ENCODE measurements at places on chromosomes 13 and 19.

GRCh38 chr19:11861301-11861700 is 12.8 kb downstream of the ZNF439 start:
- DNase-seq, result no peak

GRCh38 chr13:105538346-105538745 is 997.1 kb downstream of the EFNB2 start:
- DNase-seq, result no peak

GRCh38 chr19:2634960-2635359 is 67.5 kb downstream of the GNG7 start:
- DNase-seq, result no peak

DNA sequence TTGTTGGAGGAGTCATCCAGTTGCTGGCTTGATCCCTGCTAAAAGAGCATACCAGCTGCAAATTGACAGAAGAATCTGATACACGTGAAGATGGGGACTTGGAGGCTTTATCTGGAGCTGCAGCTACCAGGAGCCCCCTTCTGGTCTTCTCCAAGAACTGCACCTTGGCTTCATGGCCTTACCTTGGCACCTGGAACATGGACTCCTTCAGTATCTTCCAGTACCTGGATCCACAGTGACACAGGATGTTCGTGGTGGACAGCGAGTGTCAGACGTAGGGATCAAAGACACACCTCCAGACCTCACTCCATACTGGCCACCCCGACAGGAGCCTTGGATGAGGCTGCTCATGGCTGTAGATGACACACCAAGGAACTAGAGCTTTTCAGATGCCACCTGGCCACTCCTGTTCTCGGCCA is 9.9 kb upstream of the ACSBG2 start:
- peak; percentile 66 for DNase-seq

GRCh38 chr13:107852072-107852471 is 363.3 kb downstream of the LIG4 start:
- DNase-seq, result no peak

DNA sequence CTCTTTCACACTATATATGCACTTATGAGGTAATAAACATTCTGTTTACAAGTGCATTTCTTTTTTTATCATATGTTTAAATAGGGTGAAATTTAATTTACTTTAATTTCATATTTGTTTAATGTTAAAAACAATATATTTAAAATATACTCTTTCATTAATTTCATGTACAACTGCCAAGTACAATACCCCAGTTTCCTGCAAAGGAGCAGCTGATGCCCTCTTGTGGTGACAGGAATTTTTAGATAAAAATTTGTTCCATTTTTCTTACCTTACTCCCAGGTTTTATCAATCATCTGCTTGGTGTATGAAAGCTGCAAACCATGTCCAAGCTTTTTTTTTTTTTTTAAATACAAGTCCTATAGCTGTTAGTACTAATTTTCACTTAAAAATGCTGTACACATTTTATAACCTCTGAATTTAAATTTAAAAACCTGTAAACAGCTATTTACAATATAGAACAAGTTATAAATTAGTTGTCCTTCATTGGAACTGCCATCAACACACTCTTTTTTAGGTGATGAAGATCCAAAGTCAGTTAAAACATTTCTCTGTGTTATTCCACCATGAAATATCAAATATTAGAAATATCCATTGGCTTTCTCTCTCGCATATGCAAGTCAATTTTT is 4.9 kb downstream of the PCDH20 start:
- no peak for DNase-seq

DNA sequence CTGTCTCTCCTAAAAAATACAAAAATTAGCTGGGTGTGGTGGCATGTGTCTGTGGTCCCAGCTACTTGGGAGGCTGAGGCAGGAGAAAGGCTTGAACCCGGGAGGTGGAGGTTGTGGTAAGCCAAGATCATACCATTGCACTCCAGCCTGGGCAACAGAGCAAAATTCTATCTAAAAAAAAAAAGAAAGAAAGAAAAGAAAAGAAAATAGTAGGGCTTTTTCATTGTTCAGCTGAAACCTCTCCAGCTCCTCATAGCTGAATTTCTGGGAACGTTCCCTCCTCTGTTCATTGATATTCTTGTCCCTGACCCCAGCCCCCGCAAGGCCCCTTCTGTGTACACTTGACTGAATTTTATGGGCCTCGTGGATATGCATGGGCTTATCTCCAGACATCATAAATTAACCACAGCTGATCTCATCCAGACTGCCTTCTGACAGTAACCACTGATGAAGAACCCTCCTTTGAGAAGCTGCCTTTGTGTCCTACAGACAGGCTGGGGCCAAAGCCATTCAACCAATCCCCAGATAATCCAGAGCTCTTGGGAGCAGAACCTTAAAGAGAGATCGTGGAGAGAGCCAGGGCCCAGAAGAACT is at the start of gene ELSPBP1:
Gene ELSPBP1, plus strand, starts transcription at position 424 of the 594 bp plus-strand sequence. CDS start 14,036 bp downstream, outside the sequence.
- no peak for DNase-seq

- no peak for DNase-seq
Observed at GRCh38 chr19:33561261-33561660, 39.7 kb upstream of the PEPD start.

DNA sequence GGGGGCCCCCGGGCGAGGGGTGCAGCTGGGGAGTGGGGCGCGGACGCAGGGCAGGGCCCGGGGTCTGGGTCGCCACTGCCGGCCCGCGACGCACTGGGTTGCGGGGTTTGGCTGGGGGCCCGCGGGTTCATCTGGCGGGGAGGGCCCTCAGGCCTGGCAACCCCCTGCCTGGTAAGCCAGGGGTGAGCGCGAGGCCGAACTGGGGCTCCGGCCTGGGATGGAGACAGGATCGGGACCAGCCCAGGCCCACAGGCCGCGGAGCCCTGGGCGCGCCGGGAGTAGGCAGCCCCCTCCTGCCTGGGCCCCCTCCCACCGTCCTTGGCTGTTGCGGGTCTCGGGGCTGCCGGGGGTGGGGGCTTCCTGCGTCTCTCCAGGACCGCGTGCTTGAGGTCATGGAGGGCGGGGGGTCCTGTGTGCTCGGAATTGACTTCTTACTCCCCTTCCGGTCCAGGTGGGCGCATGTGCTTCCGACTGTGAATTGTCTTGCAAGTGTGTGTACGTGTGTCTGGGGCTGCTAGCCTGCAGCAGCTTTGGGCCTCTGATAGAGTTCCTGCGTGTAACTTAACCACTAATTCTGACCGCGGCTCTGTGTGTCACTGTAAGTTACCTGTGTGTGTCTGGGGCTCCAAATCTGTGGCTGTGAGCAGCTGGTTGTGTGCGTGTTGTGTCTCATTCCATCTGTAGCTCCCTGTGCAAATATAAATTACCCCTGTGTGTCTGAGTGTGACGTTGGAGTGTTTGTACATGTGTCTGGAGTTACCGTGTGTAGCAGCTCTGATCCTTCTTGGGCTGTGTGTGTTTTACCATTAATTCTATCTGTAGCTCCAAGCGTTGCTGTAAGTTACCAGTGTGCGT is 751 bp downstream of the GRAMD1A start:
- no peak for DNase-seq

DNA sequence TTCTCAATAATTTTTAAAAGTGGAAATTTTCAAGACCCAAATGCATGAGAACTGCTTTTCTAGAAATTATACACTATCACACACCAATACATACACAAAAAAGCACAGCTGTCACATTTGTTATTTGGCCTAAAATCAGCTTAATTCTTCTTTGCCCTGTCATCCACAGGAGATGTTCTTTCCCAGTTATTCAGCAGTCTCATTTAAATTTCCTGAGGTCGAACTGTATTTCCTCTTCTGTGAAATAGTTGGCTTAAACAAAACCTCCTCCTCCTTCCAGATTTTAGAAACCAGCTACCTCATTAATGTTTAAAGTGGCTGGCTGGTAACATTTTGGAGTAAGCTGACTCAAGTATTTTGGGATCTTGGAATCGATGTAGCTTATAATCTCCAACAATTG is 39.1 kb downstream of the SMAD9 start:
- DNase-seq, result no peak

- DNase-seq, result no peak
Observed at GRCh38 chr13:27496536-27497273, 46.3 kb upstream of the MTIF3 start.

- no peak for DNase-seq
Observed at GRCh38 chr13:113040597-113041292, 64.8 kb upstream of the F7 start.

DNA sequence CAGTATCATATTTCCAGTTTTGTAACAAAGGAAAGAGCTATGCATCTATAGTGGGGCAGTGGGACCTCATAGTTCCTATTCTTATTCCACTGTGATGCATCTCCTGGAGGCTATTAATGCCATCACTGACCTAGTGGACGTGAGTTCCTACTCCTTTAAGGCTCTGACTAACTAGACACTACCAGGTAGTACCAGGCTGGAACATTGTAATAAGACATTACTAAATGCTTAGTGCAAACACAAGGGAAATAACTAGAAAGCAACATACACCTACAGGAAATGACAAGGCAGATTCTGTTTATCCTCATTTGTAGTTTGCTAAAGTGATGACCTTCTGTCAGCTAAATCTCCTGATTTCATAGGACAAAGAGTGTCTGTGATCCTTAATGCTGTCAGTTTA is 192.5 kb downstream of the POSTN start:
- DNase-seq, result no peak

DNA sequence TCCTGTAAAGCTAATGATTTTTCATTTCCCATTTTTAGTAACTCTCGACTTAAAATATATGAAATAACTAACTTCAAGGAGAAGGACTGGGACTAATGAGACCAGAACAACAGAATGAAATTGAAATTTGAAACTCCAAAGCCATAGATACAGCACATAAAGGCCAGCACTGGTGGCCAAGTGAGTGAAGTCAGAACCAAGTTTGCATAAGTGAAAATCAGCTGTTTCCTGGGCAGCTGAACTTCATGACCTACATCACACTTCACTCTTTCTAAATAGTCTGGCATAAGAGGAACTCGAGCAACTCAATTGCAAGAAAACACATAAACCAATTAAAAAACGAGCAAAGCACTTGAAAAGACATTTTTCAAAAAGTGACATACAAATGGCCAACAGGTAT is 84.5 kb downstream of the DCLK1 start:
- DNase-seq, result no peak

- DNase-seq, result no peak
Observed at GRCh38 chr13:29515372-29515771, 80.1 kb downstream of the SLC7A1 start.

DNA sequence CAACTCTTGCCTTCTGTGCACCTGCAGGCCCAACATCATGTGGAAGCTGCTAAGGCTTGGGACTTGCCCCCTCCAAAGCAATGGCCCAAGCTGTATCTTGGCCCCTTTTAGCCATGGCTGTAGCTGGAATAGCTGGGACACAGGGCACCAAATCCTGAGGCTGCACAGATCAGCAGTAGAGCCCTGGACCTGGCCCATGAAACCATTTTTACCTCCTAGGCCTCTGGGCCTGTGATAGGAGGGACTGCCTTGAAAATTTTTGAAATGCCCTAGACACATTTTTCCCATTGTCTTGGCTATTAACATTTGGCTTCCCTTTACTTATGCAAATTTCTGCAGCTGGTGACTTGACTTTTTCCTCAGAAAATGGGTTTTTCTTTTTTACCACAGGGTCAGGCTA is 68.7 kb downstream of the ING1 start:
- no peak for DNase-seq

GRCh38 chr13:36030670-36031331 is 100.4 kb downstream of the DCLK1 start:
- no peak for DNase-seq

- no peak for DNase-seq
Observed at GRCh38 chr19:5144545-5145179, 175.7 kb downstream of the KDM4B start.

GRCh38 chr19:41621654-41622053 is 5.2 kb downstream of the CEACAM4 start:
- no peak for DNase-seq

DNA sequence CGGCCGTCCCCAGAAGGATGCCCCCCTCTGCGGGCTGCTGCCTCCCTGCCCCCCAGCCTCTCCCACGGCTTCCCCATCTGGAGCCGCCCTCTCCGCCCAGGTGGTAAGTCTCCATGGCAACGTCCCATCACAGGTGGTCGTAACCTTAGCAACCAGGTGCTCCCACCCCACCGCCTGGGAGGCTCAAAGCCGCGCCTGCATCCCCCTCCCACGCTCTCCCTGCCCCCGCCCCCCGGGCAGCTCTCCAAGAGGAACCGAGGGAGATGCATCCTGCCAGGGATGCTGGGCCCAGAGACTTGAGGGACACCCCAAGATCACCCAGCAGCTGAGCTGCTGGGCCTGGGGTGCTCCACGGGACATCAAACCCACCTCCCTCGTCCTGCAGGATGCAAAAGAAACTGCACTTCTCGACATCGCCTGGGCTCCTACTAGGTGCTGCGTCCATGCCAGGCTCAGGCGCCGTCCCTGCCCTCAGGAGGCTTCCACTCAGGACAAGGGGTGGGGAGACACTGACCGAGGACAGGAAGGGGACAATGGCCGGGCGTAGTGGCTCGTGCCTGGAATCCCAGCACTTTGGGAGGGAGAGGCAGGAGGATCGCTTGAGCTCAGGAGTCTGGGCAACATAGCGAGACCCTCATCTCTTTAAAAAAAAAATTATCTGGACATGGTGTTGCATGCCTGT is 5.0 kb upstream of the LINGO3 start:
- DNase-seq, result no peak

GRCh38 chr13:27259831-27260230 is 8.5 kb downstream of the RPL21 start:
- no peak for DNase-seq

DNA sequence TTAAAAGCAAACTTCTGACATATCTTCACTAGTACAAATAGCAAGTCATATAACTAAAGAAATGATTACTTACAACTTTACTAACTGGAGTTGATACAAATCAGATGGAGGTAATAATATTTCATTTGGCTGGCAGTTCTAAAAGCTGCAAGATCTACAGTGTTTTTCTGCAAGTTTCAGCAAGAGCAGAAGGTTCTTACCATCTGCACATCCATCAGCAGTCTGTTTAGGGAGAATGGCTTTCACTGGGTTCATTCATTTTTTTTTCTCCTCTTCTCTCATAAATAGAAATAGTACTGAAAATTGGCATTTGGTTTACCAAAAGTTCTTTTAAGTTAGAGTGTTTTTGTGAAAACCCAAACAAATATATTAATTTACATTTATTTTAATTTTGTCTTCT is 3.1 kb upstream of the SHISA2 start:
- no peak for DNase-seq
